Stimulated activated CD8-positive, alpha-beta memory T cell treated with anti-CD3 and anti-CD28 coated beads, Interleukin-4, amount 100 ng/mL, for 4 hours (primary cell): ENCODE measurements at places on chromosomes 16 and 17.

- DNase-seq, result no peak
Observed at GRCh38 chr16:84484579-84485254, 19.7 kb downstream of the MEAK7 start.

DNA sequence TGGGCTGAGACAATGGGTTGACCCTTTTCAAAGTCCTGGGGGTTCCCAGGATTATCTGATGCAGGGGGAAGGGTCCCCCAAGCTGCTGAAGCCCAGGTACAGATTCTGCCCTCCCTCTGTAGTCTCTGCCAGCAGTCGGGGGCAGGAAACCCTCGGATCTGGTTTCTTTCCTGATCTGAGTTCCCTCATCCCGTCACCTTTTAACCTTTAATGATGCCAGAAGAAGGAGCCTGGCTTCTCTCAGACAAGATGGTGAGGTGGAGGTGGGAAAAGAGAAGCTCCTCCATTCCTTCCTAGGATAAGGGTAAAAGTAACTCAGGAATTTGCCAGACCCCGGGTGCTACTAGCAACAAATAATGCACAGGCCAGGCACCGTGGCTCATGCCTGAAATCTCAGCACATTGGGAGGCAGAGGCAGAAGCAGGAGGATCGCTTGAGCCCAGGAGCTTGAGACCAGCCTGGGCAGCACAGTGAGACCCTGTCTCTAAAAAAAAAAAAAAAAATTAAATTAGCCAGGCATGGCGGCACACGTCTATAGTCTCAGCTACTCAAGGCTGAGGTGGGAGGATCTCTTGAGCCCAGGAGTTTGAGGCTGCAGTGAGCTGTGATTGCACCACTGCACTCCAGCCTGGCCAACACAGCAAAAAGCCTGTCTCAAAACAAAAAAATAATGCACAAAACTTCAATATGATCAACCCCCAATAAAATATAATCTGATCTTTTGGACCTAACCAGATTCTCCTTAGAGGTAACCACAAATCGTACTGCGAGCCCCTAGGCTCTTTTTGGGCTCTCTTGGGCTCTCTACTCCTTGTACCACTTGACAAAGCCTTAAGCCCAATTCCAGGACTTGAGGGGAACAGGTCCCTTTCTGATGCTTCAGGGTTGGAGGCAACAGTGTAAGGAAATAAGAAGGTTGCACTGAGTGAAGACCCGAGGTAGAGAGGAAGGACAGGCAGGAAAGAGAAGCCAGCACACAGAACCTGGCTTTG is 5.7 kb downstream of the CDC42EP4 start:
- no peak for DNase-seq

DNA sequence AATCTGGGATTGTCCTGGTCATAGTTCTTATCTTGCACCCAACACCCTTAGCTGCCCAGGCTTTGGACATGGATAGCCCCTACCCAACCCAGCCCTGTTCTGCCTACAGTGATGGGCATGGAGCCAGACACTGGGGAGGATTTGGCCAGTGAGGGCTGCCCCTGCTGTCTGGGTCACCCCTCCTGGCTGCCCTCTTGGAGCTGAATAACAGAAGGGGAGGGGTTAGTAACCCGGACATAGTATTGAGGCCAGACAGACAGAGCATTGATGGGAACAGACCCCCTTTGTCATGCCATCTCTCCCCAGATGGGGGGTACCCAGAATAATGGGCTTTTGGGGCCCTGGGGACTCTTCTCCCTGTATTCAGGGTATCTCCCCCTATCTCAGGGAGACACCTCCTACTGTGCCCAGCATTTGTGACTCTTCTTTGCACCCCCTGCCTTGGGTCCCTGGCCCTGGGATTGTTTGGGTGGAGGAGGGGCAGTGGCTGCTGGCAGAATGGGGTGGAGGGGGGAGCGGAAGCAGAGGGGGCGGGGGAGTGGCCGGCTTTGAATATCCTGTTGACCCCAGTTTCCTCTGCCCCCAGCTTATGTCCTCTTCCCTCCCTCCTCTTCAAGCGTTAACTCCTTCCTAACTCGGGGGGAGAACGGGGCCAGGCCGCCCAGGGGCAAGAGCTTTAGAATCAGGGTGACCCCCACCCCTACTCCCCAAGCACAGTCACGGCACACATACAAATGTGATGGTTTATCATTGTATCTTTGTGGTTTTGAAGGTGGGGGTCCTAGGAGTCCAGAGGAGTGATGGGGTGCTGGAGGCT is 17.0 kb downstream of the GJD3 start:
- no peak for DNase-seq

- no peak for DNase-seq
Observed at GRCh38 chr17:55067697-55068439, 99.3 kb downstream of the STXBP4 start.

GRCh38 chr17:39923836-39924690 is 3.3 kb downstream of the ORMDL3 start:
- no peak for DNase-seq

GRCh38 chr16:15792563-15792971 is 64.3 kb downstream of the MYH11 start:
- DNase-seq, result no peak

- no peak for DNase-seq
Observed at GRCh38 chr16:54048586-54049495, 237.7 kb downstream of the IRX3 start.

- DNase-seq, result no peak
Observed at GRCh38 chr16:58197314-58198012, 443 bp downstream of the CSNK2A2 start.

- DNase-seq, result no peak
Observed at GRCh38 chr17:34235389-34236028, 19.6 kb upstream of the CCL2 start.

- DNase-seq, result no peak
Observed at GRCh38 chr17:33284022-33284421, 9.1 kb downstream of the ASIC2 start.

- DNase-seq, result no peak
Observed at GRCh38 chr16:87995644-87996043, 44.4 kb downstream of the BANP start.

DNA sequence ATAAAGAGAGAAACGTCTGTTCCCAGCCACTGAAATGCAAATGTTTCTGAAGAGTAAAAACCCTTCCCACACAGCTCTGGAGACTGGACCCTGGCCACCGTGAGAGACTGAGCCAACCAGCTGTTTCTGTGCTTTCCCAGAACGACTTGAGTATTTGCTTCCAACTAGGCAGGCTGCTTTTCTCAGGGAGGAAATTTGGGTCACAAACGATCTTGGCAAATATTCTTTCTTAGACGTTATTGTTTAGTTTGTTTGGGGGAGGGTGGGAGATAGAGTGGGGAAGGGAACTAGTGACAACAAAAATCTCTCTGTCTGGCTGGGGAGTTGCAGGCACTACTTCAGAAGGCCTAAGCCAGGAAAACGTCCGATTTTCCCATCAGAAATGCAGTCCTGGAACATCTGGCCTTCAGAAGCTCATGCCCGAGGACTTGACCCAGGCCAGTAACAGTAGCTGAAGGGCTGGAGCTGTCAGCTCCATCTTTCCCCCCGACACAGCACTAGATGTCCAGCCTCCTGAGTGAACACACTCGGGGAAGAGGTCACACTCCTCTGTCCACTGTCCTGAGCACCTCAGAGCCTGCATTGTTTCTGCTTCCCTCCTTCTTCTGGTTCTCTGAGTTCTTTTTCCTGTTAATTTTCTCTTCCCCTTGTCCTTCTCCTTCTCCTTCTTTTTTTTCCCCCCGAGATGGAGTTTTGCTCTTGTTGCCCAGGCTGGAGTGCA is 4.0 kb downstream of the CCDC92B start:
- DNase-seq, result no peak

GRCh38 chr17:58279736-58280479 is 827 bp downstream of the MPO start:
- no peak for DNase-seq

DNA sequence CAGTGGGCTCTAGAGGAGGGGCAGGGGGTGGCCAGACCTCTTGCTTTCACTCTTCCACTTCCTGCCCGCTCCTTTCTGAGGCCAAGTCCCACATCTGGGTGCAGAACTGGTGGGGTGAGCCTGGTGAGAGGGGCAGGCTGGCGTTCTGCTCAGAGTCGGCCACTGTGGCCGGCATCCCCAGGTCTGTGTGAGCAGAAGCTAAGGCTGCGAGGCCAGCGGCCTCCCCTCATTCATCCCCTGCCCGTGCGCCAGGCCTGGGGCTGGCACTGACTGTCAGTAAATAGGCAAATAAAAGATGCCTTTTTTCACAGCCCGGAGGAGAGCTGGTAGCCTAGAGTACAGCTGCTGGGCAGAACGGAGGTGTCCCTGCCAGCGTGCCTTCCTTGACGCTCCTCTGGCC is 1.2 kb downstream of the DEF8 start:
- DNase-seq, result no peak

- DNase-seq, result no peak
Observed at GRCh38 chr17:78753316-78754250, 28.5 kb downstream of the CYTH1 start.

DNA sequence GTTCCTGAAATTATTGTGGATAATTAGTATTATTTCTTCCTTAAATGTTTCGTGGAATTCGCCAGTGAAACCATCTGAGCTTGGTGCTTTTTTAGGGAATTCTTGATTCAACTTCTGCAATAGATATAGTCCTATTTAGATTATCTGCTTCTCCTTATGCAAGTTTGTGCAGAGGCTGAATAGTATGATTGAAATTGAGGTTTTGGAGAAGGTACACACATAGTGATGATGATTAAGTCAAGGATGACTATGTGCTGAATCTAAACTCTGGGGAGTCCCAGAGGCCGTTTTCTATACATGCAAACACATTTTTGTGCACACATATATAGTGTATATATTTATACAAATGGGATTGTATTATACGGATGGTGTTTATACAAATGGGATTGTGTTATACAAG is 5.2 kb upstream of the MYH4 start:
- no peak for DNase-seq

DNA sequence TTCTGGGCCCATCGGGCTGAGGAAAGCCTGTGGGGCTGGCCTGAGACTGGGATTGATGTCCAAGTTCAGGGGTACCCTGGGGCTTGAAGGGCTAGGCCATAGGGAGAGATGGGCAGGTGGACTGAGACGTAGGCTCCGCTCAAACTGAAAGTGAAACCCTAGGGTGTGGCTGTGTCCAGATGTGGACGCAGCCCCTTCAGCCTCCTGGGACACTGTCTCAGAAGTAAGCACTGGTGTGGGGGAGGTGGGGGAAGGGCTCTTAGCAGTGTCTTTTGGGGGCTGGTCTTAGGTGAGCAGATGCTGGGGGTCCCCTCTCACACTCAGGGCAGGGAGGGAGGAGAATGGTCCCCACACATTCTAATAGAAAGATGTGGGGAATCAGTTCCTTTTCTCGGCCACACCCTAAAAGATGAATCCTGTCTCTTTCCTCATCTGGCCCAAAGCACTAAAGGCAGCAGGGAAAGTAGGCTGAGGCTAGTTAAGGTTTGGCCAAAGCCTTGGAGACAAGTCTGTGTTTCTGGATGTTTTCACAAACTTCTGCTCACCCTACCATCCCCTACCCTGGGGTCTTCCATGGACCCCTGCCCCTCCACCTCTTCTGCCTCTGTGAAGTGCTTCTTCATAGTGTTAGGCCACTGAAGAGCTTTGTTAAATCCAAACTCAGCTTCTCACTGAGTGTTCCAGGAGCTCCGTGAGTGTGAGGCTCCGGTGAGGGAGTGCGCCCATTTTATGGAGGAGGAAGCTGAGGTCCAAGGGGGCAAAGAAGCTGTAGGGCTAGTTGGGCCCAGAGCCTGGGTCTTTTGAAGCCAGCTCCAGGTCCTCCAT is 5.6 kb downstream of the FMNL1 start:
- DNase-seq, result no peak

- no peak for DNase-seq
Observed at GRCh38 chr17:29363716-29364115, 26.4 kb upstream of the TAOK1 start.

GRCh38 chr16:4285167-4285566 is 12.3 kb upstream of the TFAP4 start:
- no peak for DNase-seq

DNA sequence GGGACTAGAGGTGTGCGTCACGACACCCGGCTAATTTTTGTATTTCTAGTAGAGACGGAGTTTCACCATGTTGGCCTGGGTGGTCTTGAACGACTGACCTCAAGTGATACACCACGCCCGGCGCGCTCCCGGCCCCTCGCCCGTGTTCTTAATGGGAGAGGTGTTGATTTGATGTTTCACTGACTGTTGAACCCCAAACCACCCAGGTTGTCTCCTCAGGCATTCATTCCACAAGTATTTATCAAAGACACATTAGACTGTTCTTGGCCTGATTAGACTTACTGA is 1.4 kb downstream of the CENPN start:
- no peak for DNase-seq

DNA sequence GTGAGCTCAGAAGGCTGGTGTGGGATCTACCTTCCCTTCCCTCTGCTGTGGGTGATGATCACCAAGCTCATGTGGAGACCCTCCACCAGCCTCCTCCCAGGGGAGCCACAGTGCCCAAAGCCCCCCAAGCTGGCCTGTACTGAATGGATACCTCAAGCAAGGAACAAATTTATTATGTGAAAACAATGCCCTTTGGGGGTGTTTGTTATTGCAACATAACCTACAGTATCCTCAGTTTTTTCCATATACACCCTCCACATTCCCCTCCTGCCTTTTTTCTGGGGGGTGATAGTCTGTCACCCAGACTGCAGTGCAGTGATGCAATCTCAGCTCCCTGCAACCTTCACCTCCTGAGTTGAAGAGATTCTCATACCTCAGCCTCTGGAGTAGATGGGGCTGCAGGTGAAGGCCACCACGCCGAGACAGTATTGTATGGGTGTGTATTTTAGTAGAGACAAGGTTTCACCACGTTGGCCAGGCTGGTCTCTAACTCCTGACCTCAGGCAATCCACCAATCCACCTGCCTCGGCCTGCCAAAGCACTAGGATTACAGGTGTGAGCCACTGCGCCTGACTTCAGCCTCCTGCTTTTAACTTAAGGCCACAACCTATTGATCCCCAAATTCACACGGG is 215.9 kb downstream of the CPPED1 start:
- no peak for DNase-seq

DNA sequence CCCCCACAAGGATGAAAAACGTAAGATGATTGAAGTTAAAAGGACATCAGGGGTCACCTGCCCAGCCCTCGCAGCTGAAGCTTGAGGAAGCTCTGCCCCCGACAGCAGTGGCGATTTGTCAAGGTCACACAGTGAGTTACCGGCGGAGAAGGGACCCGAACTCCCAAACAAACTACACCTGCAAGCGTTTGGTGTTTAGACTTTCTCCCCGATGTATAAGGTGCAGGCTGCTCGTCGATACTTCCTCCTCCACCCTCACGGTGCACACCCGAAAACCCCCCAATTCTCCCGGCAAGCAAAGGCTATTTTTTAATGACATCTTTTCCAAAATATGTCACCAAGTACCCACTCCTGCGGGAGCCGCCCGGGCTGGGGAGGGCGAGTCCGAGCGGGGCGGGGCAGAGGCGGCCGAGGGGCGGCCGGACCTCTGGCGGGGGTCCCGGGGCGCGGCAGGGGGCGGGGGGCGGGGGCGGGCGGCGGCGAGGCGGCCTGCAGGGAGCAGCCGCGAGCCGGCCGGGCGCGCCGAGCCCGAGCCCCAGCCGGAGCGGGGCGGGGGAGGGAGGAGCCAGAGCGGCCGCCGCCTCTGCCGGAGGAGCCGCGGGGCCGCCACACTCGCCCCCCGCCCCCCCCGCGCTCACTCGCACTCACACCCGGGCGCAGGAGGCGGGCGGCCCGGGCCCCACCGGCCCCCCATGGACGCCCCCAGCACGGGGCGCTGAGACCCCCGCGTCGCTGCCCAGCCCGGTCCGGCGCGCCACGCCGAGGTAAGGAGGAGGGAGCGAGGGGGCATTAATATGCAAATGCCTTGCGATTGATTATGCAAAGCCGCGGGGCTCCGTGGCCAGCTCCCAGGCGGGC is at the start of gene THRA:
Gene THRA, plus strand, starts transcription at position 637 of the 858 bp plus-strand sequence. CDS start 11,524 bp downstream, outside the sequence.
- peak; percentile 40 for DNase-seq
